KG1 (cell line): ENCODE measurements at places on chromosomes 13 and 19.

DNA sequence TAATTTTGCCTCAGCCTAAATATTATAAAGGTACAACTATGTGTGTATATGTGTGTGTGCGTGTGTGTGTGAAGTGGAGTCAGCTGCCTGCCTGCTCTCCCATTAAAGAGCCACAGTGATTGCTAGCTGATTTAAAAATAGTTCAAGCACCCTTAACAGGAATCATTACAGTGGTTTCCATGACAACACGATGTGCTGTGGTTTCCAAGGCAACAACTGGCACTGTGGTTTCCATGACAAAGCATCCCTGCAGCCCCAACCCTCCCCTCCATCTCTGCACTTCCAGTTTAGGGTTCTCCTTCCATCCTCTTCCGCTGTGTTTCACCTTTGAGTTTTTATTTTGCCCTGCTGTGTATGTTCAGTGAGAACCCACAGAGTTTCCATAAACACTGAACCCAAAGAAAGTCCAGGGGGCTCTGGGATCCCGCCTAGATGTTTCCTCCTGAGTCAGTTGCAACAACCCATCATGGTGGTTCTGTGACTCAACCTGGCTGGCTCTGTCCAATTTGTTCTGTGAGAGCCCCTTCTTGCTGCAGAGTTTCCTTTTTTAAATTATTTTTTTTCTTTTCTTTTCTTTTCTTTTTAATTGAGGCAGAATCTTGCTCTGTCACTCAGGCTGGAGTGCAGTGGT is 7.1 kb upstream of the PNMA8A start:
- no peak for DNase-seq

DNA sequence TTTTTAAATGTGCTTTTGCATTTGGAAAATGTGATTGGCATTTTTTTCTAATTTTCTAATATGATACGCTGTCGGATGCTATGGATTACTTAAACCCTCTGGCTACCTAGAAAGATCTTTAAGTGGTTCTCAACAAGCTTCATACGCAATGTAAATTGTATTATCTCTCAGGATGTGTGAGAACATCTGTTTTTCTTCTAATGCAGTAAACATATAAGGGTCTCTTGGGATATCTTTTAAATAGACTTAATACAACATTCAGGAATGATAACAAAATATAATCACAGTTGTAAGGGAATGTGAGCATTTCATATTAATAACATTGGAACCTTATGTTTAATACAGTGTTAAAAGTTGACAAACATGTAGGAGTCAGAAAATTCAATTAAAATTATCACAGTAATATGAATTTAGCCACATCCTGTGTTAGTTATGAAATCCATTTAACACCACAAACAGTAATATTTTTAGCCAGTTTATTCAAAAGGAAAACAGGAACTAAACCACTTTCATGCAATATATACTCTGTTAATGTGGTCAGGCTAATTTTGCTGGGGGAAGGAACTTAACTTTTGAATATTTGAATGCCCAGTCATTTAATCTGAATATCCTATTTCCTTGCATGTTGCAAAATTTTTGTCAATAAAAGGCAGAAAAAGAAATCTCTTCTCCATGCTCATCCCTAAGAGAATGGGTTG is 15.0 kb upstream of the ALOX5AP start:
- peak; percentile 35 for DNase-seq

- DNase-seq: no peak
These were observed 3.6 kb downstream of the CACNG7 start for GRCh38 chr19:53912653-53913052.

GRCh38 chr19:41870401-41870873 is 6.6 kb upstream of the CD79A start:
- no peak for DNase-seq

DNA sequence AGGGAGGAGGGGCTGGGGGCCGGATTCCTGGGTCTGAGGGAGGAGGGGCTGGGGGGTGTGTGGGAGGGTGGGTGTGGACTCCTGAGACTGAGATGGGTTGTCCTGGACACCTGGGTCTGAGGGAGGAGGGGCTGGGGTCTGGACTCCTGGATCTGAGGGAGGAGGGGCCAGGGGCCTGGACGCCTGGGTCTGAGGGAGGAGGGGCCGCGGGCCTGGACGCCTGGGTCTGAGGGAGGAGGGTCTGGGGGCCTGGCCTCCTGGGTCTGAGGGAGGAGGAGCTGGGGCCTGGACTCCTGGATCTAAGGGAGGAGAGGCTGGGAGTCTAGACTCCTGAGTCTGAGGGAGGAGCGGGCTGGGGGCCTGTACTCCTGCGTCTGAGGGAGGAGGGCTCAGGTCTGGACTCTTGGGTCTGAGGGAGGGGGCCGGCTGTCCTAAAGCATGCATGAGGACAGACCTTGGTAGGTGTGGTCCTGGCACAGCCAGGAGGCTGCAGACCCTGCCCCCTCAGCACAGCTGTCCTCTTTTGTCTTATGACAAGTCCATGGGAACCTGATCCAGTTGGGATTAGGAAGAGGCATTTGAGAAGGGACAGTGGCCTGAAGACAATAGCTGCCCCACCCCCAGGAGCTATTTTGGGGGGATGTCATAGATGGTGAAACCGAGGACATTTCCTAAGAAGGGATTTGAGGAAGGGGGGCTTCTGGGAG is 1.3 kb downstream of the TNNT1 start:
- no peak for DNase-seq

- no peak for DNase-seq
These were observed 1.6 kb downstream of the ZNRF4 start for GRCh38 chr19:5456841-5457200.

DNA sequence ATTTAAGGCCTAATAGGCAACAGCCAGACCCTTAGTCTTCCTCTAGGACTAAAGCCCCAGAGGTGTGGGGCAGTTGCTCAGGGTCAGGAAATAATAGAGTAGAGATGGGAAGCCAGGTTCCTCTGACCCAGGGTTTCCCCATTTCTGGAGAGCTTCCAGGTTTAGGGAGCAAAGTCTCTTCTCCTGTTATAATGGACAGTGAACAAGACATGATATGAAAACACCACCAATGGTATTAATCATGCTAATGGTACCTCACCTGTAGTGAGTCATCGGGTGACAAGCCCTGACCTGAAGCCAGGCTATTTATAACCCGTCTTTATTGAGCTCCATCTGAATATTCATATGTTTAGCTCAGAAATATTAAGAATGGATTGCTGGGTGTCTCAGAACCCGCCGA is 24.6 kb downstream of the BICRA start:
- DNase-seq: no peak

DNA sequence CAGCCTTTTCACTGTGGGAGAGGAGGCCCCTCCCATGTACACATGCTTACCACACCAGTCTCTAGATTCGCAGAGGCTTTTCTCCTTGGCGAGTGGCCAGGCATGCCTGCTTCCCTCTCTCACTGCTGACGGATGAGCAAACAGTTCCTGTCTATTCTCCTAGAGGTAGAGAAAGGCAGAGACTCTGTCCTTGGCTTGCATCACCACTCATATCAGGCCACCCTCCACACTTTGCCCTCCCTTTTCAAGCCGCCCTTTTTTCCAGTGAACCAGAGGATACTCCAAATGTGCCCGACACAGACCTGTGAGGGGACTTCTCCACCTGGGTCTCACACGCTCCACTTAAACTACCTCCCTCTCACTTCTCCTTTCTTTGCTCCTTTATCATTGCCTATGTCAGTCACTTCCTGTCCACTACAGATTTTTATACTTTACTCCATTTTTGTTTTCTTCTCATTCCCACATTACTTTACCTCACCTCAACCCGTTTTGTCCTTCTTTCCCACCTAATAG is 284.6 kb downstream of the DNAJC15 start:
- peak; percentile 45 for DNase-seq

DNA sequence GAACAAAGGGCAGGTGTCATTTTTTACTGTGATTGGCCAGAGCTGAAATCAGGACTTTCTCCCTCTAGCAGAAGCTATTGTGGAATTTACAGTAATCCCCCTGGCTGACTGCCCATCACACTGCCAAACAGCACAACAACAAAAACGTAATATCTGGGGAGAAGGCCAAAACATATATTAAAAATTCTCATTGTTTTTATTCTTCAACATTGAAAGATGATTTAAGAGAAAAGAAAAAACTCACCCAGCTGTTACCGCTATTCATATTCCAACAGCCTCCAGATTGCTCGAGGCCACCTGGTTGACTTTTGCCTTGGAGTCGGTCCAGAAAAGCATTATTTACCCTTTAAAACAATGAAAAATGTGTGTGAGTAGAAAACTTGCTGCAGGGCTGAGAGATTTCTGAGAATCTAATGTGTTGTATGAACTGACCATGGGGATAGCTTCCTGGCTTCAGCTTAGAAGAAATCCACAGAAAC is 97.2 kb downstream of the EPSTI1 start:
- no peak for DNase-seq

GRCh38 chr13:24627946-24628345 is 52.3 kb upstream of the ATP12A start:
- DNase-seq: no peak

DNA sequence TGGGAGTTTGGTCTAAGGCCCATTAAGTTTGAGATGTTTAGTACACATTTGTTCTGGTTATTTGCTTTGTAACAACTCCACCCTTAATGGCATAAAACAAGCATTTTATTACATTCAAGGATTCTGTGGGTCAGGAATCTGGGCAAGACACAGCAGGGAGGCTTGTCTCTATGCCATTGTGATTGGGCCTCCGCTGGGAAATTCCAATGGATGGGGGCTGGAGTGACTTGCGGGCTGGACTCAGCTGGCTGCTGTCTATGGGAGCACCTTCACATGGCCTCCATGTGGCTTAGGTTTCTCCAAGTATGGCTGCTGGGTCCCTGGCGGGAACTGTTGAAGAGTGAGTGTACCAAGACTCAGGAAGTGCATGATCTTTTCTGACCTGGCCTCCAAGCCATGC is 159.0 kb downstream of the PAN3 start:
- DNase-seq: no peak

DNA sequence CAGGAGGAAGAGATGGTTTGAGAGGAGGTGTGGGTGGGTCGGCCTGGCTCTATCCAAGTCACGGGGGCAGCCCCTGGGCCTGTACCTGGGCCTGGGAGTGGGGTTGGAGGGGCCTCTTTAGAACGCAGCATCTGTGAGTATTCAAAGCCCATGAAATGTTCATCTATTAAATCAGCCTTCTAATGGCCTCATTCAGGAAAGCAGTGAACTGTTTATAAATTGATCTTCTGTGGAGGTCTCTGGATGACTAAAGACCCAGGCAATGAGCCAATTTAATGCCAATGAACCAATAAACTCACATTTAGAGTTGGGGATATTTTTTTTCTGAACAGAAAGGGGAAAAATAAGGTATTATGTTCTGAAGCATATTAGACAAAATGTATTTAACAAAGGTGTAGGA is 19.9 kb upstream of the GGACT start:
- DNase-seq: no peak

DNA sequence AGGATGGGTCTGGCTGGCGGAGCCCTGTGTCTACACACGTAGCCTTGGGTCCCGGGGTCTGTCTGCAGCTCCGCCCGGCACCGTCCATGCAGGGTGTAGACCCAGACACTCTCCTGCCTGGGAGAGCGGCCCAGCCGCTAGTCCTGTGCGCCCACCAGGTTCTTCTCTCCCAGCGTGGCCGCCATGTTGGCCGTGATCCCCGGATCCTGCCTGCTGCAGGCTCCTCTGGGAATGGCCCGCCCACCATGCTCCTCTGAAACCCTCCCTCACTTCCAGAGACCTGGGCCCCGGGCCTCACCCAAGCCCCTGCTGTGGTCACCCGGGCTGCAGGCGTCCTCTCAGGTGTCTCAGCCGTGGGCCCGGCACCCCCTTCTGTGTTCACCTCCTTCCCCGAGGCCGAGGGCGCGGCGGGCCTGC is 57.7 kb upstream of the MCF2L start:
- no peak for DNase-seq

- no peak for DNase-seq
These were observed 15.0 kb downstream of the PPP5C start for GRCh38 chr19:46361915-46362314.

- no peak for DNase-seq
These were observed 4.6 kb downstream of the S1PR2 start for GRCh38 chr19:10226376-10227025.

- no peak for DNase-seq
These were observed 19.9 kb downstream of the SSC5D start for GRCh38 chr19:55508120-55508519.

GRCh38 chr19:4586691-4587090 is 27.2 kb upstream of the SEMA6B start:
- no peak for DNase-seq

DNA sequence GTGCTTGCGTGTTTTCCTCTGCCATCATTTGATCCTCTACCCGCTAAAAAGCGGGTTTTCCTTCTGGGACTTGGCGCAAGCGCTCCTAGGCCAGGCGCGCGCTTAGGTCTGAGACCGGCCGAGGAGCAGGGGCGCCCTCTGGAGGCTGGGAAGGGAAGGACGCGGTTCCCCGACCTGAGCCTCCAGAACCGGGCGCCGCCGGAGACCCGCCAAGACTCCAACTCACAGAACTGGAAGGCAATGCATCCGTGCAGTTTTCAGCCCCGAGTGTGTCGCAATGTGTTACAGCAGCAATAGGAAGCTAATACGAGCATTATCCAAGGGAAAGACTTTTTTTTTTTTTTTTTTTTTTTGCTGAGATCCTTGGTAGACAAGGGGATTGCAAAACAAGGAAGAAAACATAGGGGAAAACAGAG is 190.9 kb downstream of the COL4A1 start:
- no peak for DNase-seq

DNA sequence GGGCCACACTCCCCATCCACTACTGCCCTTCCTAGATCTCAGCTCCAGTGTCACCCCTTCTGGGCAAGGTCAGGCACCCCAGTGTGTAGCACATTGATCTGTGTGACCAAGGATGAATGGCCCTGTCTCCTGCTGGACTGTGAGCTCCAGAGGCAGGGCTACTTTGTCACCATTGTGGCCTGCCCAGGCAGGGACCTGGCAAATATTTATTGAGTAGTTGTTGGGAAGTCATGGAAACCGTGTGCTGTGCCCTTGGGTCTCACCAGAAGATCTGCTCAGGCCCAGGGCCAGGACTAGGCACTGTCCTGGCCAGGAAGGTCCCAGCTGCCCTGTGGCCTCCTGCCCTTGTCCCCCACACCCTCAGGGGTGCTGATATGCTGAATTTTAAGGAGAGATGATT is 10.5 kb downstream of the NACC1 start:
- no peak for DNase-seq

DNA sequence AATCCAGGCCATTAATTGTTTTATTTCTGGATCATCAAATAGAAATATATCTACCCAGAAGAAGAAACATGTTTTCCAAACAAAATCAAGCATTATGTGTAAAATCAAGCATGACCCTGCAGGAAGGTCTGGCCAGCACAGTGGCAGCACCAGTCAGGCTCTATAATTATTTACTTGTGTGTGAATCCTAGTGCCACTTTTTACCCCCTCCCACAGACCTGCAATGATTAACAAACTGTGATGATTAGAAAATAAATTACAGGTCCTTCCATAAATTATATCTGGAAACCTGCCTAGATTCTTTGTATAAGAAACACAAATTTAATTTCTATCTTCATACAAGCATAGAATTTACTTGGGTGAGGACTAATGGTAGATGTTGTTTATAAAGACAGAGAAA is 186.1 kb downstream of the GPC6 start:
- no peak for DNase-seq
